ENCODE measurements at places on chromosomes 1 and 21.

DNA sequence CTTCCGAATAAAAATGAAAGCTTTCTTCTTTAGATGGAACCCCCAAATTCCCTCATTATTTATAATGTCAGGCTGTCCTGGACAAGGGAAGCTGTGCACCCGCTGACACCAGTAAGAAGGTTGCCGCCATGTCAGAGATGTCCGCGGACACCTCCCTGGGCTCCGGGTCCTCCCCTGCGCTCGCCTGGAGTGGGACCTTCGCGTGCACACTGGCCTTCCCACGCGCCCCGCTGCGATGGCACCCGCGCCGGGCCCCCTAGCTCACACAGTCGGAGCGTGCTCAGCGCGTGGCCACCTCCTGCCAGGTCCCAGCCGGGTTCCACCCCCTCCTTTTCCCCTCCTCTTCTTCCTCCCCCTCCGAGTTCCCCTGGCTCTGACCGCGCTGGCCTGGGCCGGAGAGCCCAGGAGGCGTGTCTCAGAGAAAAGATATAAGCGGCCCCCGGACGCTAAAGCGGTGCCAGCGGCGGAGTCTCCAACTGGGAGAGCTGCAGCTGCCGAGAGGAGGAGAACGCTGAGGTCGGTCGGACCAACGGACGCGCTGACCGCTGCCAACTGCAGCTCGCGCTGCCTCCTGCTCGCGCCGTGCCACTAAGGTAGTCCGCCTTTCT lies at the start of gene G0S2:
G0S2 (plus strand) TSS at position 456 of the 608 bp plus-strand sequence. CDS start 273 bp downstream, outside the sequence.
- peak; percentile 51 for DNase-seq

DNA sequence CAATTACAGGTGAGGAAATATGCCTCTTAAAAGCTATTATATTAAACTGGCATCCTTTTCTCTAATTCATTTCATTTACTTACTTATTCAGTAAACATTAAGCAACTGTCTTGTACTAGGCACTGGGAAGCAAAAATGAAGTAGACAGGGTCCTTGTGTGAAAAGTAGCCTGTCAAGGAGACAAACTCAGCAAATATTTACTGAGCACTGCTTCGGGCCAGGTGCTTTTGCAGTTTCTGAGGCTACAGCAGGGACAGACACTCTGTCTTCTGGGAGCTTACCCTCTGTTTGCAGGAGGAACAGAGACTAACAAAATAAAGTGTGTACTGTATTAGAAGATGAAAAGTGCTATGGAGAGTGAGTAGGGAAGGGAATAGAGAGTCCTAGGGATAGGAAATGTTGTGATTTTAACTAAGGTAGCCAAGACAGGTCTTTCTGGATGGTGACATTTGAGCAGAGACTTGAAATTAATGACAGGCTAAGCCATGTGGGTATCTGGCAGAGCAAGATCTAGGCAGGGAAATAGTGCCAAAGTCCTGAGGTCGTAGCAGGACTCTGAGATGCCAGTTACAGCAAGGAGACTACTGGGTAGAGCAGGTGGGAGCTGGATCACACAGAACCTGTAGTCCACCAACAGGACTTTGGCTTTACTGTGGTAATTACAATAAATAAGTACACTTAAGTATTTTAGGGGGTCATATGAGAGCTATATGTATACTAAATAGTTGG lies 133.0 kb downstream of the ITSN1 start:
- DNase-seq, result no peak

DNA sequence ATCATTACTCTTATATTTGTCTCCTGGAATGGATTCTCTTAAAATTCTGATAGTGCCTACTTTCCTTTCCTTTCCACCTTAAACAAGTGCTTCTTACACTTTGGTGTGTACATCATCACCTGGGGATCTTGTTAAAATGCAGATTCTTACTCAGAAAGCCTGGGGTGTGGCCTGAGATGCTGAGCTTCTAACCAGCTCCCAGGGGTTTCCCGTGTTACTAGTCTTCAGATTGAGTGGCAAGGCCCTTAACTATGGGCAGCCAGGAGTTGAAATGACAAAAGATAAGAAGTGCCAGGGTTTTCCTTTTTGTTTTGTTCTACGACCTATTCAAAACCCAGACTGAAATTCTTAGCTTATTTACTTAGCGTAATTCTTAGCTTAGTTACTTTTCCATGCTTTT lies 159.2 kb downstream of the HFM1 start:
- DNase-seq, result no peak

GRCh38 chr1:53090227-53091147 lies 28.5 kb downstream of the PODN start:
- DNase-seq, result peak; percentile 49

- no peak for DNase-seq
Observed at GRCh38 chr1:199452627-199453026, 574.9 kb upstream of the NR5A2 start.

Measured in mucosa of gallbladder (tissue), 1 donor.